ENCODE measurements at places on chromosomes 11 and 22. TPM values are rescaled to one million over a fixed set of nuclear protein-coding genes. Genes with fewer than 3 reads are reported as not detected.

NOX4 gene
- total RNA-seq = under 0.01 TPM

CCDC34 gene
- 3.1 TPM for total RNA-seq

ALDH3B2 gene
- not detected for total RNA-seq

RELT gene
- 5.0 TPM for total RNA-seq

ISX gene
- not detected for total RNA-seq

YAP1 gene
- 114 TPM for total RNA-seq

CXCR5 gene
- not detected for total RNA-seq

MFRP gene
- not detected for total RNA-seq

PAX6 gene
- not detected for total RNA-seq

OR8D4 gene
- not detected for total RNA-seq

PRG3 gene
- not detected for total RNA-seq

TRMT2A gene
- total RNA-seq = 47.9 TPM

OSBP2 gene
- 0.83 TPM for total RNA-seq

LUZP2 gene
- total RNA-seq = 0.14 TPM

RIMBP3B gene
- total RNA-seq = 0.14 TPM

XKR3 gene
- not detected for total RNA-seq

KRTAP5-7 gene
- not detected for total RNA-seq

Measured in smooth muscle cell of bladder (primary cell).